HEK293T (cell line): ENCODE measurements at places on chromosomes 6 and 20.

GRCh38 chr6:109241199-109241598, 141.1 kb downstream of the CD164 start:
- no peak for DNase-seq

GRCh38 chr20:57287007-57287880, 20.8 kb upstream of the BMP7 start:
- no peak for DNase-seq

DNA sequence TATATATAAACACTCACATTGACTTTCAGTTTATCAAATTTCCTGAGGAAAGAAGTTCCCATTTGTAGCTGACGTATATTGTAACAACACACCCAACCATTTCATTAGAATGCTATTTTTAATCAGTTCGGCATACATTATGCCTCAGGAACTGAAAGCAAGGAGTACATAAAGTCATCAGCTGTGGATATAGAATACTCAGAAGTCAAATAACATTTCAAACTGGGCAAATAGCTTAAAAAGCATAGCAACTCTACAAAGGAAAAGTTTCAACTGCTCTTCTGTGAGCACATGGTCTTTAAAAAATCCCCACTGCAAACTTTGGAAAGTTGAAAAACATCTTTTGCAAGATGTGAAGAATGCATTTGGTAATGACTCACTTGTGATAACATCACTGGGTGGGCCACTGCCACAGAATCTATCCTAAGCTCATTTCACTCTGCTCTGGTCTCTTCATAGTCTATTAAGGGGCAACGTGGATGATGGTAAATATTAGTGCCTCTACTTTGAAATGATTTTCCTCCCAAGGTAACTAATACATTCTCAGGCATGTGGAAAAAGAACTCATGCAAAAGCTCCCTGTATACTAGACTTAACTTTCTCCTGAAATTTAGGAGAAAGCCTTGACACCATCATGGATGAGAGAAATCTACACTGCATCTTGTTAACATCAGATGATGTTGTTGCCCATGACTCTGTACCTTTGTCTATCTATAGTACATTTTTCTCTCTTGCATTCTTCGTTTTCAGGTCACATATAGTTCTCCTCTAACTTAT, 49.2 kb downstream of the FYN start:
- DNase-seq, result no peak

DNA sequence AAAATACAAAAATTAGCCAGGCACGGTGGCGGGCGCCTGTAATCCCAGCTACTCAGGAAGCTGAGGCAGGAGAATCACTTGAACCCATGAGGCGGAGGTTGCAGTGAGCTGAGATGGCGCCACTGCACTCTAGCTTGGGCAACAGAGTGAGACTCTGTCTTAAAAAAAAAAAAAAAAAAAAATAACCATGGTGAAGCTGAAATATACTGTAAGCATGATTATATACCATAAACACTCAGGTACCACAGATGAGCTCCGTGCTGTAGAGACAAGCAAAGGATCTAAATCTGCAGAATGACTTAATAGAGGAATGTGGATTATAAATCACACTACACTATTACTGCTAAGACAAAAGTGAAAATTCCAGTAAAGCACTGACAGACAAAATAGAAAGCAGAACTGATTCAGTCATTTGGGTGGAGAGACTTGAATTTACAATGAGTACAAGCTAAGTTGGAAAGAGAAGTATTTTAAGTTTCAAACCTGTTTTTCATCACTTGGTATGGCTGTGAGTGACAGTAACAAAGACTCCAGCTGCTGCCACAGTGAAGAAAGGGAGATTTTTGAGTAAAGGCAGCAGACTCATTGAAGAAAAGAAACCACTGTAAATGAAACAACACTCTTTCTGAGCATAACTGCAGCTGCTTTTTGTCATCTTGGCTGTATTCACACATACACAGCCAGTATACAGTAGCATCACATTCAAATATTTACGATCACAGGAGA, 322.1 kb downstream of the RNGTT start:
- DNase-seq, result no peak

GRCh38 chr20:19911810-19912382, 105.3 kb upstream of the NAA20 start:
- no peak for DNase-seq

DNA sequence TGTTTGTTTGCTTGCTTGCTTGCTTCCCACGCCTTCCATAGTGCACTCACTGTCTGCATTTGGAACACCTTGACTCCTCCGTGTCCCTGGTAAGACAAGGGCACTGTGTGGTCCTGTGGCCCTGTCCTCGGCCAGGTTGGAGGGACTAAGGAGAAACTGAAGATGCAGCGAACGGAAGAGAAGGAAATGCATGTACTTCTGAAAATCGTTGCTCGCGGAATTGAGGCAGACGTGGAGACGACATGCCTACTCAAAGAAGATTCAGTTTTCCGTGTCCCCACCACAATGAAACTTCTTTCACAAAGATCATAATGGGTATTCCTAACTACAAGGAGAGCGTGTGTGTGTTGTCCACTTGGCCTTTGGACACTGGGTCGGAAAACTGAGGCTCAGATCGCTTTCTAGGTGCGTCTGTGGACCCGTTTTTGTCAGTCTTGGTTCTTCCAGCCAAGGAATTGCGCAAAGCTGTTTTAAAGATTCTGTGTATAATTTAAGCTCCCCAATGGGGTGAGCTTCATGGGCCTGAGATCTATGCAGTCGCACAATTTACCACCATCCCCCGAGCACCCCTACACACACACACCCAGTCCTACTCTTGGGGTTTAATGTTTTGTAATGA, 120.4 kb upstream of the ZNF184 start:
- no peak for DNase-seq
